Effector memory CD4-positive, alpha-beta T cell (primary cell): ENCODE measurements at places on chromosomes 7 and 10.

- peak; percentile 38 for DNase-seq
Measured at GRCh38 chr7:151206914-151207313, 3.4 kb downstream of the H2BK1 start.

DNA sequence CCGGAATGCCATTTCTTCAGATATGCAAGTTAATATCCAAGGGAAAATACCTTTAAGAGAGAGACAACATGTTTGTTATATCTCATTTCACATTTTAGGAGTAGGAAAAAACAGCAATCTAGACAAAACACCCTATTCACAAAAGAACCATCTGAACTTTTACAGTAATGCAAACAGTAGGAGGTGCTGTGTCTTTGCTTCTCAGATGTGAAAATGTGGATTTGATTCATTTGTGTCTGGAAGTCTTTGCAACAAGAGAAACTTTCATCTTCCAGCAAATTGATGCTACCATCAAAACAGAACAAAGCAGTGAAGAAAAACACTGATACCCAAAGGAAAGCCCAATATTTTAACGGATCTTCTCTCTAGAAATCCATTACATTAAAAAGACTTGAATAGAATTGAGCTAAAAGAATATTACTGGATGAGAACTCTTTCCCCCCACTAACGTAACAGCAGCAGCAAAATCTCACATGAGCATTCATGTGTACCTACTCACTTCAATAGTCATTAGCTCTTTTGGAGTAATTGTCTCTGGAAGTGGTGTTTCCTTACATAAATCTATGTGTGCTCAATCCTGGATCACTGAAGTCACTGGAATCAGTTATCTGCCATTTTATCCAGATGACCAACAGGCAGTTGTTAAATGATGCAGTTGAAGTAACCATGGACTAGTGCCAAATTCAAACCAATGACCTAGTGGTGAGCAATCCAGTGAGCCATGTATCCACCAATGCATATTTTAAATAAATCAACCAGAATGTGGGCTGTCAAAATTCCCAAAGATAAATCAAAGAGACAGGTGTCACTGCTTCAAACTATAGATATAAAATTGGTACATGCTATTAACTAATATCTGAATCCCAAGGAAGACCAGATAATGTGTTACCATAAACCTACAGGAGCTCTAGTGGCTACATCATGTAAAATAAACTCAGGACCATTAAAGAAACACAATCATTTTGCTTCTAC lies 1.8 kb downstream of the SEMA3C start:
- no peak for DNase-seq

- DNase-seq, result no peak
Measured at GRCh38 chr10:77071001-77071511, 566.6 kb downstream of the KCNMA1 start.

- no peak for DNase-seq
Measured at GRCh38 chr10:44028384-44029137, 356.3 kb downstream of the CXCL12 start.

GRCh38 chr10:27621461-27621860 lies 117.4 kb downstream of the RAB18 start:
- DNase-seq, result no peak

DNA sequence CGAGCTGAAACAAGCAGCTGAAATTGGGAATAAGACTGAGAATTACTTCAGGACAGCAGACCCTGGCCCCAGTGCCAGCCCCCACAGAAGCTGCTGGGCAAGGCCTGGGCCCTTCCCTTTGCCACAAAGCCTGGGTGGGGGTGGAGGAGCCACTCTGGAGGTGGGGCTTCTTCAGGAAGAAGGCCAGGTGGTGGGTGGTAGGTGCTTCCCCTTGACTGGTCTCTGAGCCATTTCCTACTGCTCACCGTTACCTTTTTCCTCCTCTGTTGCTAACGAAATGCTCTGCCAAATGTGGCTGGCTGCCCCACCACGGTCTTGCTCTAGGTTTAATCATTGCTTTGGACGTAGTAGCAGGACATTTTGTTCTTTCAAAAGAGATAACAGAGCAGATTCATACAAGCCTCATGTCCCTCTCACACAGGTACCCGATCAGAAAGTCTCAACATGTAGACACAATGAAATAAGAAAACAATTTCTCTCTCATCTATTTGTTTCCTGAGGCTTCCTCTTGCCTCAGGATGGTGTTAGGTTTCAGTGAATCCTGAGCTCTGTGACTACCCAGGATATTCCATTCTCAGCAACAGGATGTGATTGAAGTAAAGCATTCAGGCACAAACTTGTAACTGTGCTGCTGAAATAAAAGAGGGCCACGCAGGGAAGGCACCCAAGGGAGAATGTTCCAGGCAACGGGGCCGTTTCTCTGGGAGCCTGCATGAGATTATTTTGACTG lies 66.5 kb downstream of the WDR11 start:
- no peak for DNase-seq

DNA sequence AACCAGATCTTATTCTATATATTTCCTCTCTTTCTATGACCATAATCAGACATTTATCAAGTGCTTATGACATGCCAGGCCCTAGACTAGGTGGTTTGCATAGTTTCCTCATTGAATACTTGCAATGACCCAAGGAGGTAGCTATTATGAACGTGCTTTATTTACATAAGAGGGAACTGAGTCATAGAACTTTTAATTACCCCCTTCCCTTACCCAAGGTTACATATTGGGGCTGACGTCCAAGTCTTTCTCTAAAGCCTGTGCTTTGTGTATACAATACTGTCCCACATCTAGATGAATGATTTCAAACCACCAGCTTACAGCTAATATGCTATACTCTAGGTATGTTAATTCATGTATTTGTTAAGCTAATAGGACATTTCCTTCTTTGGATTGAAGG lies 91.9 kb upstream of the NPY start:
- no peak for DNase-seq

DNA sequence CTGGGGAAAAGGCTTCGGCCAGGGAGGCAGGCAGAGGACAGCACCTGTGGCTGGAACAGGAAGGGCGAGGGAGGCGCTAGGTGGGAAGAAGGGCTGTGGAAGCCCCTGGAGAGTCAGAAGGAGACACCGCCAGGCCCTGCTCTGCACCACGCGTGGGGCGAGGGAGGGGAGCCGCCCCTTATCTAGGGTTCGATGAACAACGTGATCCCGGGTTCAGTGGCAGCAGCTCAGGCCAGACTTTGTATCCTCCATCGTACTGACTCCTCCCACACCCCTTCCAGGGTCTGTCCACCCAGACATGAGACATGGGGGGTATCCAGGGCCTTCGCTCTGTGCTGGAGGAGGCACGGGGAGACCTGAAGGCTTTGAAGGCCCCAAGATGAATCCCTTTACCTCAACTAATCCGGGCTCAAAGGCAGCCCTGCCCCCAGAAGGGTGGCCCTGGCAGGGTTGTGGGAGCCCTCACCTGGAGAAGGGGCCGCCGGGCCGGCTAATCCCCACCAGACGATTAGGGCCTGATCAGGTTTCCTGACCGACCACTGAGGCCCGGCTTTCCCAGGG lies 110.8 kb downstream of the PDGFA start:
- DNase-seq, result no peak

DNA sequence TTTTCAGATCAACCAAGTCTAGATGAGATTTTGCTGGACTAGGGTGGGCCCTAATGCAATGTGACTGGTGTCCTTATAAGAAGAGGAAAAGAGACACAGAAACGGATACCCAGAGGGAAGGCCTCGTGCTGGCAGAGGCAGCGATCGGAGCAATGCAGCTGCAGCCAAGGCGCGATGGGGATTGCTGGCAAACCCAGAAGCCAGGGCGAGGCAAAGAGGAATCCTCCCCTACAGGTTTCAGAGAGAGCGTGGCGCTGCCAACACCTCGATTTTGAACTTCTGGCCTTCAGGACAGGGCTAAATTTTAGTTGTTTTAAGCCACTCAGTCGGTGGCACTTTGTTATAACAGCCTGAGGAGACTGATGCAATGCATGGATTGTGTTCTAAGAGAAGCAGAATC lies 157.1 kb upstream of the RHEB start:
- DNase-seq, result no peak

- DNase-seq, result no peak
Measured at GRCh38 chr7:159049266-159050025, 95.2 kb downstream of the VIPR2 start.

- DNase-seq, result no peak
Measured at GRCh38 chr10:35092851-35093250, 2.7 kb upstream of the CUL2 start.

DNA sequence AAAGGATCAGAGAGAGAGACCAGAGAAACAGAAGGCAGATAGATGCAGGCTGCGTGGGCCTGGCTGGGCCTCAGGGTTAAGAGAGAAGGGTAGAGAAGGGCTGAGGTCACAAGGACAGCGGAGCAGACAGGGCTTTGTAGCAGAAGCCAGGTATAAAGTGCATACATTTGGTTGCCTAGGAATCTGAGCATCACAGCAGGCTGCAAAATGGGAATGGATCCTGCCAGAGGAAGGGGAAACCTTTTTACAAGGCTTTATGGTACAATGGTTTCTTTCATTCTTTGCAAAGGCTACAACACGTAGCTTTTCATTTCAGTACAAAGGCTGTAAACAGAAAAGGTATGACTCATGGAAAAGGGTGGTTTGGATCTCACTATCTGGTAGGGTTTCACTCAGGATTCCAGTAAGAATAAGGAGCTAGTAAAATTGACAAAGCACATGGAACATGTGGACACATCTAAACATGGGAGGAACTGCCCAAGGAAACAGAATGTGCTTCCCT lies 275.1 kb downstream of the DOCK4 start:
- no peak for DNase-seq

GRCh38 chr7:157612009-157612663 lies 275.3 kb downstream of the DNAJB6 start:
- no peak for DNase-seq

DNA sequence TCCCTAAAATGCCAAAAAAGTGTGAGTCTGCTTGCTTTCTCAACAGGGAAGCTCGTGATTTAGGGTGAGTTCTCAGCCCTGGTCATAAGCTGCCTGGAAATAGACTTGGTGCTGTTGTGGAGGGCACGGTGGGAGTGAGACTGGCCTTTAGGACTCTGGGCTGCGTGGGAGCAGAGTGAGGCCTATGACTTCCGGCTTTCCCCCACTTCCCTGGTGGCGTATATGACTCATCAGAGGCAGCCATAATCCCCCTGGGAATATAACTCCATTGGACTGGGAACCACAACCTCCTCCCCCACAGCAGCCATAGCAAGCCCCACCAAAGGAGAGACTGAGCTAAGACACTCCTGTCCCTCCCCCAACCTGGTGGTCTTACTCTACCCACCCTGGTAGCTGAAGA lies 95.0 kb downstream of the PON1 start:
- no peak for DNase-seq

GRCh38 chr10:63084690-63085382 lies 48.3 kb upstream of the NRBF2 start:
- DNase-seq, result no peak

DNA sequence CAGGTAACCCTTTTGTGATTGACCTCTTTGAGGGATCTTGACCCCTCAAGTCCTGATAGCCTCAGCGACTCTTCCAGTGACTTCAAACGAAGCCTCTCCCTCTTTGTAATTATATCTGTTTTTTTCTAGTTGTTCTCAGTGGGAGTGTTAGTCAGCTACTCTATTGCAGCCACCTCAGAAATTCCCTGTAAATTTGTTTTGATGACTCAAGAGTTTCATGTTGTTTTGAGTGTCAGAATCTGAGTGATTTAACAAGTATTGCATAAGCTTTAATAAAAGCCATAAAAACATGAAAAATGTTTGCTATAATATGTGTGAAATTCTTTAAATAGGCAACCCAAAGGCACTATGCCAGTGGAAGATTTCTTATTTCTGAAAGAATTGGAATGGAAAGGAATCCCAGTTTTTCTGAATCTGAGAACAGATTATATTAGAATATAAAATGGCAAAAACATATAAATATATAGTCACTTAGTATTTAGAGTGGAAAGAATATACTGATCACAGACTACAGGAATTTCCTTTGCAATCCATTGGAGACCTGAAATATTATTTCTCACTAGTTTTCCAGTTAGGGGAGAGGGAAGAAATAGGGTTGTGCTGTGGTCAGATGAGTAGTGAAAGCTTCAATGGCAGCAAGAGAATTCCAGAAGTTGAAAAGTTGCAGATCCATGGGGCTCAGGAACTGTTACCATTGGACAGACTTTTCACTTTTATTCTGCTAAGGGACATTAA lies 94.4 kb upstream of the SEMA3C start:
- DNase-seq, result no peak

GRCh38 chr7:32569388-32570289 lies 74.3 kb downstream of the AVL9 start:
- no peak for DNase-seq

DNA sequence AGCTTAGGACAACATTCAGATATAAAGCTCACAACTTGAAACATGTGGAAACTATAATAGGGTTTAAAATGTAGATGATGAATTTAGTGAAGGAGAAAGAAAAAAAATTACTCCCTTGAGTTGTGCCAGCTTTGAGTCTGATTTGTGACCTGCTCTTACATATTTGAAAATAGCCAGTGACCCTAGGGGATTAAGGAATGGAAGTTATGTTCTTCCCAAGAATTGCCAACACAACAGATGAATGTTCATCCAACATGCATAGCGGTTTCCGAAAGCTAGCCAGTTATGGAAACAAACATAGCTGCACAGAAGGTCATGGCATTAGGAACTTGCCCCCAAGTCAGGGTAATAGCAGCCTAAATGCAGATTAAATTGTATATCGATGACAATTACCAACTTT lies 10.8 kb downstream of the TMEM196 start:
- no peak for DNase-seq

DNA sequence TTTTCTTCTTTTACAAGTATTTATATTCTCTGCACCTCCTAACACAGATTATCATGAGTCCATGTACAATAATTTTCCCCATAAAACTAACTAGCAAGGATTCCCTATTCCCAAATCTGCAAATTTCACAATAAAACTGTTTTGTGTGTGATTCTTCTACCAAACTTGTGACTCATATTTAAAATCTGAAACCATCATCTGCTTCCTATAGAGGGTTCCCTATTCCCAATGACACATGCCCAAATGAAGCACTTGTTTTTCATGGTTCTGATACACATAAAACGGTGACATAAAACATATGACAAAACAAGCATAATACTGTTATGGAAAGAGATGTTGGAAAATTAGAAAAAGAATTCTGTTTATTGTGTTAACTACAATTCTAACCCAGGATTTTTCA lies 657.6 kb downstream of the PARD3 start:
- DNase-seq, result no peak

DNA sequence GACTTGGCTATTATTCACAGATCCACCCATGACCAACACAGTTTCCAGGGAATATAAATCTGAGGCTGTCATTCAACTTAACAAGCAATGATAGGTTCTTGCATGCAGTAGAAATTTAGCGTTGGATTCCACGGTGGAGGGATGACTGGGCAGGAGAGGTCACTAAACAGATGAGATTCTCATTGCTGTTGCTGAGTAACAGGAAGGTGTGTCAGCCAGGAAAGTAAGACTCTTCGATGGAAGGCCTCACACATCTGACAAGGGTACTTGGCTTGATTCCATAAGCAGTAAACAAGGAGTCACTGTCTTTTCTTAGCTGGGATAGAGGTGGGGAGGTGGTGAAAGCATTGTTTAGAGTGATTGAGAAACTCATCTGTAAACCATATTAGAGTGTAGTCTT lies 1152.0 kb downstream of the SORCS3 start:
- DNase-seq, result no peak
